ENCODE measurements at places on chromosomes 1 and 21.
A peak's percentile ranks its signal among the peaks of the same experiment; 100 is the strongest.

DNA sequence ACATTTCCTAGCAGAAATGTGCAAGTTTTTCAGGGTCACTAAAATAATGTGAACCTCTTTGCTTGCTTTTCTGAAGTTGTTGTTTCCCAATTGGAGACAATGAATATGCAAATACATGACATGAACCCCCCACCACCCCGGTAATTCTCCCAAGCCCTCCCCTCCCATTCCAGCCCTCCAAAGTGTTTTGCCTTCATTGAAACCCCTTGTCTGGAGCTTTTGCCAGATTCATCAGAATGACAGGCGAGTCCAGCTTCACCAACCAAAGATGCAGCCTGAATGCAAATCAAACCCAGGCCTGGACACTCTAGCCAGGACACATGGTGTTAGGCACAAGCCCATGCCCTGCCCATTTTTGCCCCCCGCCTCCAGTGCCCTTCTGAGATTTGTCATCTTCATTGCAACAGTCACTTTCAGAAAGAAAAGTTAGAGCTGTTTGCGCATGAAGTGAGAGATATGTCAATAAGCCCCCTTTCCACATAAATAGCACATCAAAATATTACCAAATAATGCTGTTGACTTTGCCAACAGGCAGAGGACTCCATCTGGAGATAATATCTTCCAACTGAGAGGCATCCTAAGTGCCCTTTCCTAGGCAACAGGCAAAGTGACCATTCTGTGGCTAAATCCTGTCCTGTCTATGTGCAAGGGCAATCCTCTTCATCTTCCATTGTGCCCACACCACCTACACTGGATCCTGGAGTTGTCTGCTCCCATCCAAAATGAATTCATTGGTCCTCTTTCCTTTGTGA lies 145.6 kb upstream of the NFIA start:
- no peak for DNase-seq

DNA sequence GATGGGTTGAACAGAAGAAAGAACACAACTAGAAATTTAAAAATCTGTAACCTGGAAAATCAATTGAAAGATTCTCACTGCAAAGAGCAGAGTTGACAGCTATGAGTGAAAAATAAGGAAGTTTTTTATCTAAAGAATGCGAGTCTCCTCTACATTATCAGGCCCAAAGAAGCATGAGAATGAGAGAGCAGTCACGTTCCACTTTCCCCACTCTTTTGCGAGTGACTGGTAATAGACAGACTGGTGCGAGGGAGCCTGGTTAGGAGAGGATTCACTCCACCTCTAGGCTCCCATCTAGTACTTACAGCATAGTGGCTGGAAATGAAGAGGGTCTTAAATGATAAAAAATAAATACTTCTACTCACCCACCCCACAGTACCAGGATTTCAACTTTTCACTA lies 52.0 kb downstream of the PRDX6 start:
- DNase-seq = no peak

GRCh38 chr1:93958726-93959100 lies 49.5 kb upstream of the GCLM start:
- DNase-seq = no peak

GRCh38 chr1:87174724-87175245 lies 153.9 kb upstream of the LMO4 start:
- DNase-seq = no peak

DNA sequence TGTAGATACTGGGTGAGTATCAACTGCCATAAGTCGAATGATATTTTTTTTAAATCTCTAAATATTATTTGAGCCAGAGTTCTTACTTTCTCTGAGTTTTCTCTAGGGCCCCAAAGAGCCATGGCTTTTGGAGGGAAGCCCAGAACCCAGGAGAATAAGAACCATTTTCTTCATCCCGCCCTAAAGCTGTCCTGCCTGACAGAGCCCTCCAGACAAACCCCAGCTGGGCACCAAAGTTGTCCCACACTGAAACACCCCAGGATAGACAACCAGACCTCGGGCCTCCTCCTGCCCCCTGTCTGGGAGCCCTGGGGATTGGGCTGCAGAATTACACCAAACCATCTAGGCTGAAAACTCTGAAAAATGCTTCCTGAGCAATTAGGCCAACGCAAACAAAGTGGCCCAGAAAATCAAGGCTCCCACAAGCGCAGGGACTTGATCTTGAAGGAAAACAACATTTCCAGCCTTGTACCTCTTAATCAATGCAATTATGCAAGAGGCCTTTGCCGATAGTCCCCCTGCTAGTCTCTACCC lies 113.1 kb downstream of the RRAGC start:
- no peak for DNase-seq

GRCh38 chr1:214473387-214473786 lies 78.0 kb downstream of the PTPN14 start:
- no peak for DNase-seq

GRCh38 chr1:219292341-219292740 lies 118.7 kb downstream of the LYPLAL1 start:
- DNase-seq = no peak

- DNase-seq = no peak
These were observed 401 bp downstream of the UQCRH start for GRCh38 chr1:46303872-46304326.

DNA sequence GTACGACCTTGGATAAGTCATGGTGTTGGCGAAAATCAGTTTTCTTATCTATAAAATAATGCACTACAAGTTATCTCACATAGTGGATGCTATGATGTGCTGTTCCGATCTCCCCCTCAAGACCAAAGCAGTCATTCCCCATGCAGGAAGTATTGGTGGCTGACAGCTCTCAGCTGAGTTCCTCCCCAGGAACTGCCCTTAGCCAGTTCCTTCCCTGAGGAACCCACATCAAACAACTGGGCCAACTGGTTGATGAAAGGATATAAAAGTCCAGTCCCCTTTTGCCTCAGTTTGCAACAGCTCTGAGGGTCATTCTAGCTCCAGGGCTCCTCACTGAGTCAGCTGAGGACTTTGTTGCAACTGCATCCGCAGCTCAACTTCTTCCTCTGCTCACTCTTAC lies 16.1 kb upstream of the SLAMF1 start:
- no peak for DNase-seq

GRCh38 chr1:197690074-197690473 lies 85.2 kb downstream of the DENND1B start:
- DNase-seq = no peak

DNA sequence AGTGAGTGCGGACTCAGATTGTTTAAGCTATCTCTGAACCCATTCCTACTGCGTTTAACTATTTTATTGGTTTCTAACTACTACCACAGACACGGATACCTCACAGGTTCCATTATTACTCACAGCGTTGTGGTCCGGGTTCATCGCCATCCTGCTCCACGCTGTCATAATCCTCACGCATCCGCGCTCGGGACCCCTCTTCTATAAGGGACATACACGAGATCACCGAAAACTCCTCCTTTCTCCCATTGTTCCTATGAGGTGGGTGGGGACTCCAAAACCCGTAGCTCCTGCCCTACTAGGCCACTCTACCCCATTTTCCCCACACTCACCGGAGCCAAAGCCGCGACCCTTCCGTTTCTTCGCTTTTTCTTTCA lies 610 bp downstream of the RBM8A start:
- DNase-seq = peak; percentile 75

DNA sequence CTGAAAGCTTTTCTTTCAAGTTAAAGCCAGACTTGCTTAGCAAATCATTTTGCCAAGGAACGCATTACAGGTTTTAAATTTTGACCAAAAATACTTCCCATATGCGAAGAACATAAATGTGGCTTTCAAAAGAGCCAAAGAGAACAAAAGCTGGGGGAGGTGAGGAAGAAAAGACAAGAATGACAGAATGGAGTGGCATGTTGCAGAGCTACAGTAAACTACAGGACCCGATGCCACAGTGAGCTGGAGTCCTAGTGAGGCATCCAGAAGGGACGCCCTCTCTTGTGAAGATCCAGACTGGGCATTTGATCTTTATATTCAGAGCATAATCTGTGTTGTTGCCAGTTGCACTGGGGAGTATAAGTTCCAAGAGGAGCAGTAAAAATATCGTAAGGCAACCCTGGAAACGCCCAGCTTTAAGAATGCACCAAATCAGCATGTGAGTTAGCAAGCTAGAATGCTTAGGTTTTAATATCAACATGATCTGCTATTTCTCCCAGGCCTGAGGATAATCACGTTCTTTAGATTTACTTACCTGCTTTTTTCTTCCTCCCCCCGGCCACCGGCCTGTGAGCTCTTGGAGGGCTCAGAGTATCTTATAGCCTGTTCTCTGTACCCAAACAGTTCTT lies 48.4 kb upstream of the HOOK1 start:
- DNase-seq = no peak

- peak; percentile 58 for DNase-seq
These were observed 3.2 kb upstream of the CCNL2 start for GRCh38 chr1:1402072-1402900.

DNA sequence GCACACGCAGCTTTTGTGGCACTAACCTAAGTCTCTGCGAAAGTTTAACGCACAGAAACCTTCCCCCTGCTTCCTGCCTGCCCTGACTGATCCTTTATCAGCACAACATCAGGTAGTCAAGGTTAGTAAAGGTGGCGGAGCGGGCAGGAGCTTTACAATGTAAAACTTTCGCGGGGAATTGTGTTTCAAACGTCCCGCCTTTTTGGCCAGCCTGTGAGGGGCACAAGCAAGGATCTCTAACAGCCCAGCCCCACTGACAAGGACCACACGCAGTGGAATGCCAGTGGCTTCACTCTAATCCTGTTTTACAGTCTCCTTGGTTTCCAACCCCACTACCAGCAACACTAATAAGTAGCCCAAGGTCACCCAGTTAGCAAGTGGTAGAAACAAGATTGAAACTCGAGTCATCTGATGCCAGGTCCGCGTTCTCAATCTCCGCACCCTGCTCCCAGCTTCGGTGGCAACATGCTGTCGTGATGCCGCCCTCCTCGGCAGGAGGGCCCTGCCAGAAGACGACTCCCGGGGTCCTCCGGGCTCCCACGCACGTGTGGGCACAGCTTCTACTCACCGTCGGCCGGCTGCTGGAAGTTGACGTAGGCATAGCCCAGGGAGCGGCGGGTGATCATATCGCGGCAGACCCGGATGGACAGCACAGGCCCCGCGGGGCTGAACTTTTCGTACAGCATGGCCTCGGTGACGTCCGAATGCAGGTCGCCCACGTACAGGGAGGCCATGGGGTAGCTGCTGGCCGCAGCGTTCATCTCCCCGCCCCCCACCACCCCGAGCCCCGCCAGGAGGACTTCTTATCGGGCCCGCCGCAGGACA lies 1.2 kb downstream of the PABPC4 start:
- peak; percentile 66 for DNase-seq

DNA sequence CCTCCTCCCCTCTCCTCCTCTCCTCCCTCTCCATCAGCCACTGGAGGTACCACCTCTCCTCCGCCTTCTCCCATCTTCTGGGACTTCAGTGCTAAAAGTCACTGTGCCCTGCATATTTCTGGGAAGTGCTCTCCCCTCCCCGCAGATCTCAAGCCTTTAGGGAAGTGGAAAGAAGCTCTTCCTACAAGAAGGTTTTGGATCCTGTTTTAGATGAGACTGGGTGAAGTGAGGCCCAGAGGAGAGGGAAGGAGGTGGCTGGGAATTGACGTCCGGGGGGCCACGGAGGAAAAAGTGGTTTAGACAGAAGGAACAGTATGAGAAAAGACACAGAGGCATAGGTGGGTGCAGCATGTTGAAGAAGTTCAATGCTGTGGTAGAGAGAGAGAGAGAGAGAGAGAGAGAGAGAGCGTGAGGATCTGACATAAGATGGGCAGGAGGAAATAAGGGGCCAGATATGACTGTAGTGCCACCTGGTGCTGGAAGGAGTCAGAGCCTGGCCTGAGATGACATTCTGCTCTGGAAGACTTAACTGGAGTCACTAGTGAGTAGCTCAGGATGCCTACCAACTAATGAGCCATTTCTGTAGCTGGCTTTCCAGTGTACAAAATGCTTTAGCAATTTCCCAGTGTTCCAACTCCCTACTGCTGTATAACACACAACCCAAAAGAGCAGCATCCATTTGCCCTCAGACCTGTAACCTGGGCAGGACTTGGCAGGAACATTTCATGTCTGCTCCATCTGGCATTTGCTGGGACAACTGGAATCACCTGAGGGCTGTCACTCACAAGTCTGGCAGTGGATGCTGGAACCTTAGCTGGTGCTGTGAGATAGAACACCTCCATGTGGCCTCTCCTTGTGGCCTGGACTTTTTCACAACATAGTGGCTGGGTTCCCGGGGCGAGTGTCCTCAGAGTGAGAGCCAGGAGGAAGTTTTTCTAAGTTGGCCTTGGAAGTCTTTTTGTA lies 16.6 kb upstream of the ZSCAN20 start:
- DNase-seq = no peak

DNA sequence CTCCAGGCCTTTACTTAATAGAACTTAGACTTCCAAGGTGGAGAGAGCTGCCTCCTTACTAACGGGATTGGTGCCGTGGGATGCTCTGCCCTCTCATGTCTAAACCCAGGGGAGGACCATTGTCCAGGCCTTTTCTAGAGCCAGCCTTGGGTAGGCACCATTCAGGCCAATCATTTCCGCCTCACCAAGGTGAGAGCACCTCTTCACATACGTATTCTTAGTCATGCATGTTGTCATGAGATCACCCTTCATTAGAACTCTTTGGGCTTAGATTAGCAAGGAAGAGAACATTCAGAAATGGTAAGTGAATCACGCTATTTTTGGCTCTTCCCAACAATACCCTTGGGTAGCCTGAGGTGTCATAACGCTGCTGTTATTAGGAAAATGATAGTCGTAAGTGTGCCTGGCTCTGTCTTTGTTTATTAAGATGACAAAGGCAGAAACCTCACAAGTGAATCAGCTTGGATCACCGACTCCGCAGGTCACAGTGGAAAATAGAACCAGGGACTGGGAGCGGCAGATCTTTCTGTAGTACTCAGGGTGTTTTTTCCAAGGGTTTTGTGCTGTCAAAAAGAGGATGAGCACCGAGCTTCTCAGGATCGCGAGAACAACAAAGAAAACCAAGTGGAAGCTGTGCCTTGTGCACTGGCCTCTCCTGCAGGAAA lies 55.0 kb downstream of the HUNK start:
- no peak for DNase-seq

GRCh38 chr1:114668373-114668772 lies 1.5 kb downstream of the DENND2C start:
- no peak for DNase-seq

DNA sequence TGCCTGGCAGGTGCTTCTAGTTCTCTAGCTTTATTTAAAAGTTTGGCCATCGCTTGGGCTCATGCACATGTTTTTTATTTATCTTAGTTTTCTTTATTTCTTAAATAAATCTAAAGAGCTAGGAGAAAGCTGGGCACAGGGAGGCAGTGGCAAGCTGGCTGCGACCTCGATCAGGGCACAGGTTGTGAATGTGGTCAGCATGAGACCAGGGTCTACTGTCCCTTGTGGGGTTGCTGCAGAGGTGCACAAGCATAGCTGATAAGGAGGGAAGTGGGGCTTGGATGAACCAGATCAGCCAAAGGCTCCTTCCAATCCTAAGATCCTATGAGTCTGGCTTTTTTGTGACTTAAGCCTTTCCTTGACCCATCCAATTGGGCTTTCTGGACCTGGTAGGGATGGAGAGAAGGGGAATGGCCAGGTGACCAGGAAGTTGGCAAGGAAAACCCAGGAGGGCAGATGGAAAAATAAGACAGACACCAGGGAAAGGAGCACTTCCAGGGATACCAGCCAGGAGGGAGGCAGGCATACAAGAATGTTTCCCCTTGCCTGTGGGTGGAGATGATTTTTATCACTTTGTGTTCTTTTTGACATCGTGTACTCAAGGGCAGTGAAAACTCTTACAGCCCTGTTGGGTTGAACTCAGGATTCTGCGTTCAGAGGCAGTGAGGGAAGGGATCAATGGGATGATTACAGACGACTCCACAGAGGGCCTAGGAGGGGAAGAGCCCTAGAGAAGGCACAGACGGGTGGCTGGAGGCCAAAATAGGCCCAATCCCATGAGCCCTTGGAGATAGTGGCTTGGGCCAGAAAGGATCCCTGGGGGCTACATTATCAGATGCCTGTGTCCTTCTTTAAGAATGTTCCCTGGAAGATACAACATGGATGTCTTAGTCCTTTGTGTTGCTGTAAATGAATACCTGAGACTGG lies 8.5 kb downstream of the CYP4B1 start:
- no peak for DNase-seq

Data from activated T-cell treated with anti-CD3 and anti-CD28 coated beads, Interleukin-2, amount 50 U/mL, for 24 hours (primary cell).